ENCODE measurements at places on chromosomes 5 and 9.

GRCh38 chr5:173829826-173830225 lies 58.3 kb upstream of the CPEB4 start:
- DNase-seq: no peak

DNA sequence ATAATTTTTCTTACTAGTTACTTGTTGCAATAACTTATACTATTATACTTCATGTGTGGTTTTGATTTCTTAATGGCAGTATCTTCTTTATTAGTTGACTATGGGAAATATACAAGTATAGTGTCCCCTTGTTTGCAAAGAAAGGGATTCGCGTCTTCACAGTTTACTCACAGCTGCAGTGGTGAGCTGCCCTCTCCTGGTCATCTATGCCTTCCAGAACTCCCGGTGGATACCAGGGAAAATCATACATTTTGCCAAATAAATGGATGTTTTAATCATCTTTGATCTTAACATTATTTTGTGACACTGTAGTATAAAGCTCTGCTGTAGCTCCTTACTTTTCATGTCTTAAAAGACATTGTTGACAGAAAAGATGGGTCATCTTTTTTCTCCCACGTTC lies 142.0 kb downstream of the ZCCHC7 start:
- DNase-seq: no peak

GRCh38 chr9:134730761-134731496 lies 89.3 kb downstream of the COL5A1 start:
- DNase-seq: no peak

DNA sequence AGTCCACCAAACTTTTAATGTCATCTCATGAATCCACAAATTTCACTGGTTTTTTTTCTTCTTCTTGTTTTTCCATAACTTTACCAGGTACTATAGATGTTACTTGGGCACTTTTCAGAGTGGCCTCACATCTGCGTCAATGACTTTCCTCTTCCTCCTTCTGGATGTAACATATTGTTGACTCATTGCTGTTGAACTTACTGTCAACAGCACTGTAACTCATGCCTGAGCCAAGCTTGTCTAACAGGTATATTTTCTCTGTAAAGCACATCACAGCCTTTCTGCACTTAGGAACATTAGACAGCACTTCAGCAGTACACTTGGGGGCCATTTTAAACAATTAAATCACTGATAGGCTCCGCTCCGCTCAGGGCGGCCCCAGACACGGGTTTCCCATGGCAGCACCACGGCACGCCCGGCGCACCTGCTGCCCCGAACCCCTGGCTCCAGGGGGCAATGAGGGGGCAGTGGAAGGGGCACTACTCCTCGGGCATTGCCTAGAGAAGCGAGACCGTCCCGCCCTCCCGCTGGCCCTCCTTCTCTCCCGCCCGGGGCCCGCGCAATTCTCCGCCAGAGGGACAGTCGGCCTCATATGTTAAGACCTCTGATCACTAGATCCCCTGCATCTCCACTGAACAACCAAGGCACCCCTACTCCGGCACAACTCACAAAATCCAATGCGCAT lies 41.9 kb upstream of the SPATA31C2 start:
- DNase-seq: no peak

Measured in cortex of kidney (tissue), 1 donor.